ENCODE measurements at places on chromosomes 12 and 14. TPM values are rescaled to one million over a fixed set of nuclear protein-coding genes. Genes with fewer than 3 reads are reported as not detected.

DNA sequence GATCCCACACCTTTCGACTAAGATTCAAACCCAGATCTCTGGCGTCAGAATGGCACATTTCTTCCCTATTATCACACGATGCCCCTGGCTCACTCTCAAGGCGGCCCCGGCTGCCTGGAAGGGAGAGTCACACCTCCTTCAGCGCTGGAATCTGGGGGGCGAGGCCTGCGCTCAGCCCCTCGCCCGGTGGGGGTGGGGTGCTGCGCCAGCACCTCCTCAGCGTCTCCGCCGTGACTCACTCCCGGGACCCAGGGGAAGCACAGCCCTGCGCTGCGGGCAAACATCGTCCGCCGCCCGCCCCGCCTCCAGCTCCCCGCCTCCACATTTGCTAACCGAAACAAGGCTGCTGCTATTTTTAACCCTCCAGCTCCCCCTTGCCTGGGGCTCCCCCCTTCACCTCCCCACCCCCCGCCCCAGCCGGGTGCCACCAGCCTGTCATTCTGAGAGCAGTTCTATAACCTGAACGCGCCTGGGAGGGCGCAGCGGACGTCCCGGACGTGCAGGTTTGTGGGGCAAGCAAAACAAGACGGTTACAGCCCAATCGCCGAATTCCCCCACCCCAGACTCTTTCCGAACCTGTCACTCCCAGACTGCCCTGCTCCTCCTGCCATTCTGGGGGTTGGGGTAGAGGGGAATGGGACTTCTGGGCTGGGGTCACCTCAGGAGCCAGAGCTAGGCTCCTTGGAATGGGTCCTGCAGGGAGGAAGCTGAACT, 6.7 kb downstream of the HDAC7 start:
- DNase-seq, result peak; percentile 85

DNA sequence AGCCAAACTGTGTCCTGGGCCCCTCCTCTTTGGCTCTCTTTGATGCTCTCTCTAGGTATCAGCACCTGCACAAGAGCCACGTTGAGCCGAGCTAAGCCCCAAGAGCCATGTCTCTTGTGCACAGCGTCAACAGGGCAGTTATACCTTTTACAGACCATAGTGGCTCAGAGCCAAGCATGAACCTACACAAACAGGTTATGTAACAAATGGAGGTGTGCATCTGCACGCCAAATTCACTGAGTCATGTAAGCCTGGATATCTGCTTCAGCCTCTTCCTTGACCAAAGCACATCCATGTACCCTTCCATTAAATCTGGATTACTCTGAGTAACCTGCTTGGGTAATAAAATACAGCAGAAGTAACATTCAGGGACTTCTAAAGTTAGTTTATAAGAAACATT, 509.7 kb downstream of the NAV3 start:
- peak; percentile 12 for DNase-seq

- no peak for DNase-seq
These were observed 835.8 kb upstream of the FLRT2 start for GRCh38 chr14:84694161-84694560.

DNA sequence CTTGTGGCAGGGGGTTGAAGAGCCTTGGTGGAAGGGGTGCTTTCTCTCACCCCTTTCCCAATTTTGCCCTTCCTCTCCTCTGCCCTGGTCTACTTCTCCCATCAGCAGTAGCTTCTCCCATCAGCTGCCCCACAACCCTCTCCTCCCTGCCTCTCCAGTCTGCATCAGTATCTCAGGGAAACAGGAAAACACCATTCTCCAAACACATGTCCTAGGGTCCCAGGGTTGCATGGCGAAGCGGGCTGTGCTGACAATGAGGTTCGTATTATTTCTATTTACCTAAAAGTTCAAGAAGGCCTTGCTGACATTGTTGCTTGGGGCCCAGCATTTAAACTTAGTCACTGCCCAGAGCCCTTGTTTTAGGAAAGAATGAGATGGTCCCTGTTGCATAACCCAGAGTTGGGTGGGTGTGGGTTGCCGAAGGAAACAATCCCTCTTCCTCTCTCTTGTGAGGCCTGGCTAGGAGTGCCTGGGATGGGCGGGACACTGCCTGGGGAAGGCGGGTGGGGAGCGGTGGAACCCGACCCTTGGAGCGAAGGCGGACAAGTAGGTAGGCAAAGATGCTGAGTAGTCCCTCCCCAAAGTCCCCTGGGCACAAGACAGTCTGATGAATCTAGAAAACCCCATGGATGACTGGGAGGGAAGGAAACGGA, 1.3 kb upstream of the IGFBP6 start:
- peak; percentile 75 for DNase-seq

GRCh38 chr14:57482120-57482519, 11.5 kb downstream of the CCDC198 start:
- no peak for DNase-seq

- no peak for DNase-seq
These were observed 41.1 kb upstream of the PCED1B start for GRCh38 chr12:47038270-47038748.

DNA sequence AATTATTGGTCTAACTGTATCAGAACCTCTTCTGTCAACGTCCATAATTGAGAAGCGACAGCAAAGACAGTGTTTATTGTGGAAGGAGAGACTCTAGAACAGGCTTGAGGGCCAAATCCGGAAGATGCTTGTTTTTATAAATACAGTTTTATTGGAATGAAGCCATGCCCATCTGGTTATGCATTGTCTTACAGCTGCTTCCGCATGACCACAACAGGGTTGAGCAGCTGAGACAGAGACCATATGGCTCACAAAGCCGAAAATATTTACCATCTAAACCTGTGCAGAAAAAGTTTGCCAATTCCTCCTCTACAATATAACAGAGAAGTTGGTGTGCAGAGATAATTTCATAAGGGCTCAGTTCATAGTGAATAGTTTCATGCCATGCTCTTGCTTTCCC, 24.5 kb downstream of the PRKAB1 start:
- DNase-seq, result no peak

ANGEL1 gene
- 21.3 TPM for total RNA-seq

CRACR2A gene
- not detected for total RNA-seq

AQP5 gene
- not detected for total RNA-seq

TROAP gene
- total RNA-seq, result 41.9 TPM

IFNG-AS1 gene
- not detected for total RNA-seq

Measured in MCF 10A (cell line).